ENCODE measurements at places on chromosomes 4 and X. TPM values are rescaled to one million over a fixed set of nuclear protein-coding genes. Genes with fewer than 3 reads are reported as not detected.
A peak's percentile ranks its signal among the peaks of the same experiment; 100 is the strongest.

The POU3F4 gene
- not detected for polyA plus RNA-seq

The ERCC6L gene
- 0.25 TPM for polyA plus RNA-seq

The CACNA1F gene
- 0.03 TPM for polyA plus RNA-seq

The GCNA gene
- polyA plus RNA-seq, result not detected

The SCRG1 gene
- polyA plus RNA-seq, result not detected

The IRAK1 gene
- polyA plus RNA-seq, result 64.5 TPM

The UGT2B15 gene
- not detected for polyA plus RNA-seq

DNA sequence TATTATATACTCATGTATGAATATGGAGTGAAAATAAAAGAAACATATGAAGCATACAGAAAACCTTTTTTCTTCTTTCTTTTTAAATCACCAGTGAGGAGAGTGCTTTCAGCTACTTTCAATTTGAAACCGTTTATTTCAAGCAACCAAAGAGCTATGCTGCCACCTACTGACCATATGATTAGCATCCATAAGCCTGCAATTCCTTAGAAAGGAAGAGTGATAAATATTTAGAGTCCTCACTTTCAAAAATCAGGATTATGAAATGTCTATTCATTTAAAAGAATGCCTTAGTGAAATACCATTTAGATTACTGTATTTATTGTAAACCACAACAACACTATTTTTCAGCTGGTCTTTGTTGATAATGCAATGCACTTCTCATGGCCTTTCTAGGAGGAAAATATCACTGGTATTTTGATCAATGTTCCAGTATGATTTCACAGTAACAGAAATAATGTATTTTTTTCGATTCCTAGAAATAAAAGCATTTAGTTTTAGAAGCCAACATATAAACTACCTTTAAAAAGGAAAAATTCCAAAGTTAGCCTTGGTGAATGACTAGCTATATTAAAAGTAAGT, 667.6 kb downstream of the PCDH18 start:
- DNase-seq, result peak; percentile 3

- DNase-seq, result peak; percentile 19
Observed at GRCh38 chr4:6201580-6202091, 1.3 kb upstream of the JAKMIP1 start.

GRCh38 chr4:119729835-119730670, 101.4 kb upstream of the PDE5A start:
- no peak for DNase-seq

GRCh38 chr4:37960098-37960497, at the start of gene PTTG2:
Gene PTTG2, plus strand, starts transcription at chr4:37960398. Its CDS starts 37 bp downstream, at chr4:37960435.
- DNase-seq, result no peak

DNA sequence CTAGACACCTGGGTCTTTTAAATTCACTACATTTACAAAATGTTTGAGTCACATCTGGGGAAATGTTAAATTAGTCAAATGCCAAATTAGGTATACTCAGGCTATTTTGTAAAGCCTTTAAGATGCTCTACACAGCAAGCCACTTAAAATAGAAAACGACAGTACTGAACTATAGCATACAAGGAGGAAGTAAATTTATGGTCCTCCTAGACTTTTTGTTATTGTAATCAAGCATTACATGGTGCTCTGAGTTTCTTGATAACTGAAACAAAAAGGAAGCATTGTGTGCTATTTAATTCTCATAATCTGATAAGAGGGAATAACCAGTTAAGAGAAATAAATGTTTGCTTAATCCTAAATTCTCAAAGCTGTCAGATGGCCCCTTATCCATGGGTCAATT, 46.2 kb downstream of the SLC9A7 start:
- no peak for DNase-seq

- no peak for DNase-seq
Observed at GRCh38 chr4:153523941-153524386, 57.8 kb downstream of the TMEM131L start.

DNA sequence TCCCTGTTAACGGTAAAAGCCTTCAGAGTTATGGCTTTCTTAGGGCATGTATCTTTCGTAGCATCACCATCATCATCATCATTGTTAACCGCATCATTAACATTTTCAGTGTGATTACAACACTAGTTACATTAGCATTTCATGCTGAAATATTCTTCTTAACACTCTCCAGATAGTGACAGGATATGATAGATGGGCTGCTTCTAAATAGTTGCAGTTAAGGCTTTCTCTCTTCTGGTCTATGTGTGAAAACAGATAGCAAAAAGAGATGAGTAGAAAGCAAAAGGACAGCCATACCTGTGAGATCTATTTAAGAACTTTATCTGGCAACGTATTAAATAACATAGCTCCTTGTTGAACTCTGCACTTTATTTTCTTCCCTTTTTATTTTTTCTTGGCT, 1069.8 kb downstream of the ADGRL3 start:
- DNase-seq, result no peak

DNA sequence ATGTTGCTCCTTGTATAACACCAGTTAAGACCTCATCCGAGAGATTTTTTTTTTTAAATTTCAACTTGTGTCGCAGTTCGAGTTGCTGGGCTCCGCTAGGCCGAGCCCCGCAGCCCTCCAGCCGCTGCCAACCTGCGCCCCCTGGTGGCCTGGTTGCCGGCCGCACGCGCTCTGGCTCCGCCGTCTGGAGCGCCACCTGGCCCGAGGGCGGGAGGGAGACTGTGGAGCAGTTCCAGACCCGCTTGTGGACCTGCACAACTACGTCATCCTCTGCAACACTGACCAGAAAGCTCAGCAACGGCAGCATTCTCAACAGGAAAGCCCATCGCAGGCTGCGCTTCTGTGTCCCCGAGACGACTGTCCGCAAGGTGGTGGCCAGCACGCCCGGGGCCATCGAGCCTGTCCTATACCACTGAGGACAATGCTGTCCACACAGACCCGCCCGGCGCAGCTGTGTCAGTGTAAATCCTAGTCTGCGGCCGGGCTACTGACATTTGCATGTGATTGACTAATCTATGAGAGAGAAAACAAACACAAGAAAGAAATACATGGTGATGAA, 39.1 kb downstream of the ARL9 start:
- DNase-seq, result peak; percentile 69

DNA sequence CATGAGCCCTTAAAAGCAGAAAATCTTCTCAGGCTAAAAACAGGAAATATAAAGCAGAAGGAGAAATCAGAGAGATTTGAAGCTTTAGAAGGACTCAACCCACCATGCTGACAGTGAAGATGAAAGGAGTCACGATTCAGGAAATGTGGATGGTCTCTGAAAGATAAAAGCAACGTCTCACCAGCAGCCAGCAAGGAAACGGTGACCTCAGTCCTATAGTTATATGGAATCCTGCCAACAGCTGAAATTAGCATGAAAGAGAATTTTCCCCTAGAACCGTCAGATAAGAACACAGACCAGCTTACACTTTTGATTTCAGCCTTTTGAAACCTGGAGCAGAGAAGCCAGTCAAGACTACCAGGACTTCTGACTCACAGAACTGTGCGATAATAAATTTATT, 715.7 kb upstream of the HTR2C start:
- DNase-seq, result no peak

DNA sequence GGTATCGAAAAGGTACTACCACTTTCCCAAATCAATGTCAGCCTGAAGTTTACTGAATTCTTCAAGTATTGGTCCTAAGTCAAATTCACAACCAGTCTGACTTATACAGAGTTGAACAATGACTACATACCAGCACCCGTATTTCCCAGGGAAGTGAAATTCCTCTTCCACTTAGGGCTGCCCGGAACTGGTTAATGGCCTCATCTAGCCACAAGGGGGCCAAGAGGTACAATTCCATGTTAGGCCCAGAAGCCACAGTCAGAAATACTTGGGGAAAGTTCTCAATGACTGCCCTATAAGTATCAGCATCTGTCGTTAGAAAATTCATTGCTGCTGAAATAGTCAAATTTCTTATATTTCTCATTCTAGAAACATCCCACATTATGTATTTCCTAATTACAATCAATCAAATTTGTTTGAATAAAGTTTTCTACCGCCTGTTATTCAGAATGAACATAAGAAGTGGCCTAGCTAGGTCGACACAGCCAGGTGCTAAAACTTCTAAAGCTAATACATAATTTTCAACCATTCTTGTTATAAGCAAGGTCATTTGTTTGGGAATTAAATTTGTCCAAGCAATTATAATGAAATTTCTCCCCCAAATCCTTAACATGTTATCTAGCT, 5.6 kb upstream of the PCDH7 start:
- DNase-seq, result no peak

DNA sequence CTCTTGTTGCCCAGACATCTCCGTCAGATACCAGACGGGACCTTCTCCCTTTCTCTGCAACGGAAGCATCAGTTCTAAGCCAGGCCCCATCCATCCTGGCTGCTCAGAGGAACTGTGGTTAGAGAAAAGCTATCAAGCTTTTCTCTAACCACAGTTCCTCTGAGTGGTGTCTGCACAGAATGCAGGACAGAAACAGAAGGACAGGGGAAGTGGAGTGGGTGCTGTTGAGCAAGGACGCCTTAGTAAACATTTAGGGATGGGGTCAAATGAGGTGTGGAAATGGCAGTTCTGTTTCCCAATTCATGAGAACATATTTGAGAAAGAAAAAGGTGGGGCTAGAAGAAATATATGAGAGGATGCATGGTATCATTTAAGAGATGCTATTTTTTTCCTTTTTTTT, 283.8 kb downstream of the CRLF2 start:
- DNase-seq, result no peak

- DNase-seq, result no peak
Observed at GRCh38 chr4:41305476-41305875, 48.7 kb downstream of the UCHL1 start.

DNA sequence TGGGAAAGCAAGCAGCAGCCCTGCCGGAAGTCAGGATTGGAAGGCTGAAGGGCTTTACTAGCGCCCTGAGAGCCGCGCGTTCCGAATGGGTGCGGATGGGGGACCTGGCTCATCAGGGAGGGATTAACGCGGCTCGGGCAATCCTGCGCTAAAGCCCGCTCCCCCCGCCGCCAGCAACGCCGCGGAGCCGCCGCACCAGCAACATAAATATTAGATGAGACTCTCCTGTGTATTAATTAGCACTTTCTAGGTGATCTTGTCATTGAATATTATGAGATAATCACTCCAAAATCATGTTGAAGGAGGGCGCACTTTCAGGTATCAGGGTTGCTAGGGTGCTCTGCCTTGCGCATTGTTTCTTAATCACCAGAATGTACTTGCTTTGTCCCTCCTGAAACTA, 357.2 kb upstream of the FAM241A start:
- DNase-seq, result no peak

DNA sequence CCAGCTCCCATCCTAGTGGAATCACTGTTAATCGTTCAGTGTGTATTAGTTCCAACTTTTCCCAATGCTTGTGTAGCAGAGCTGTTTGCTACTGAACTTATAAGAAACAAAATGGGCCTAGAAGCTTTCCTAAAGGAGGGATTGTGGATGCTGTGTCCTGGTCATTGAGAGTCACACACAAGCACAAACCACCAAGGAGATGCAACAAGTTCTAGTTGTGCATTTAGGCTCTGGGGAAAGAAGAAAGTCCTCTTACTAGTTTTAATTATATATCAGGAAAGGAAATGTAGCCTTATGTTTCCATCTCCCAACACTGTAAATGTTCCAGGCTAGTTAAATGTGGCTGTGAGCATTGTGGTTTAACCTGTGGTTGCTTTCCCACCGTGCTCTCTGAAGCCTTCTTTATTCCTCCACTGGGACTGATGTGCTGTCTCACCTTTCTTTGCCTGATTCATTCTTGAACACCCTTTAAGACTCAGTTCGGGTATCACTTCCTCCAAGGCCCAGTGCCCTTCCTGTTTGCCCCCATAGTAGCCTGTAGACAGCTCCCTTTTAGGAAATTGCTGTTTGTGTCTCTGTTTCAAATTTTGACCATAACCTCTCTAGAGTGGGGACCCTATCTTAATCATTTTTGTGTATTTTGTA, 34.3 kb downstream of the ATP10D start:
- no peak for DNase-seq

DNA sequence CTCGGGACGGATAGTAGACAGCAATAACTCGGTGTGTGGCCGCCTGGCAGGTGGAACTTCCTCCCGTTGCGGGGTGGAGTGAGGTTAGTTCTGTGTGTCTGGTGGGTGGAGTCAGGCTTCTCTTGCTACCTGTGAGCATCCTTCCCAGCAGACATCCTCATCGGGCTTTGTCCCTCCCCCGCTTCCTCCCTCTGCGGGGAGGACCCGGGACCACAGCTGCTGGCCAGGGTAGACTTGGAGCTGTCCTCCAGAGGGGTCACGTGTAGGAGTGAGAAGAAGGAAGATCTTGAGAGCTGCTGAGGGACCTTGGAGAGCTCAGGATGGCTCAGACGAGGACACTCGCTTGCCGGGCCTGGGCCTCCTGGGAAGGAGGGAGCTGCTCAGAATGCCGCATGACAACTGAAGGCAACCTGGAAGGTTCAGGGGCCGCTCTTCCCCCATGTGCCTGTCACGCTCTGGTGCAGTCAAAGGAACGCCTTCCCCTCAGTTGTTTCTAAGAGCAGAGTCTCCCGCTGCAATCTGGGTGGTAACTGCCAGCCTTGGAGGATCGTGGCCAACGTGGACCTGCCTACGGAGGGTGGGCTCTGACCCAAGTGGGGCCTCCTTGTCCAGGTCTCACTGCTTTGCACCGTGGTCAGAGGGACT, 5.7 kb upstream of the MSANTD1 start:
- peak; percentile 15 for DNase-seq

DNA sequence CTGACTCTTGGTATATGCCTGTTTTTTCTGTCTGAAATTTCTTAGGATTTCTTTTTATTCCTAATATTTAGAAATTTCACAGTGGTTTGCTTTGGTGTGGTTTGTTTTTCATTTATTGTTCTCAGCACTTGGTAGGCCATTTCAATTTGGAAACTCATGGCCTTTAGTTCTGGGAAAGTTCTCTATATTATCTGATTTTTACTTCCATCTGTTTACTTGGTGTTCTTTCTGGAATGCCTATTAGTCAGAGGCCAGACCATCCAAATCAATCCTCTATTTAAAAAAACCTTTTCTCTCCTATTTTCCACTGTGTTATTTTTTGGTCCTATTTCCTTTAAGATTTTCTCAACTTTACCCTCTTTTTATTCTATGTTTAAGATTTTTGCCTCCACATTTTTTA, 188.1 kb upstream of the SFRP2 start:
- no peak for DNase-seq

- DNase-seq, result no peak
Observed at GRCh38 chr4:186676531-186677161, 47.0 kb downstream of the FAT1 start.

DNA sequence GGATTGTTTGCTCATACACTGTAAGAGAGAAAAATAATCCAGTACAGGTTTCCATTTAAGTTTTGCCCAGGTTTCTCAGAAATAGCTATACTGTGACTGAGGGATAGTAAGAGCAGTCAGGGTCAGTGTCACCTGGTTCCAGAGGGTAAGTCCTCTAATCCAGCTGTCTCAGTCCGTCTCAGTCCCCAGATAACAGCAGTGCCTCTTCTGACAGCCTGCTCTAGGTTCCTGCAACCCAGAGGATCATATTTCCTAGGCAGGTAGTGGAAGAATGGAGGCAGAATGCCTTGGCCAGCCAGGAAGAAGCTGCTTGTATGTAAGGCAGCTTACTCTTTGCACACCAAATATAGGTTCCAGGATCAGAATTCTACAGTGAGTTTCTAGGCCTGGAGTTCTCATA, 22.6 kb upstream of the GNRHR start:
- no peak for DNase-seq

DNA sequence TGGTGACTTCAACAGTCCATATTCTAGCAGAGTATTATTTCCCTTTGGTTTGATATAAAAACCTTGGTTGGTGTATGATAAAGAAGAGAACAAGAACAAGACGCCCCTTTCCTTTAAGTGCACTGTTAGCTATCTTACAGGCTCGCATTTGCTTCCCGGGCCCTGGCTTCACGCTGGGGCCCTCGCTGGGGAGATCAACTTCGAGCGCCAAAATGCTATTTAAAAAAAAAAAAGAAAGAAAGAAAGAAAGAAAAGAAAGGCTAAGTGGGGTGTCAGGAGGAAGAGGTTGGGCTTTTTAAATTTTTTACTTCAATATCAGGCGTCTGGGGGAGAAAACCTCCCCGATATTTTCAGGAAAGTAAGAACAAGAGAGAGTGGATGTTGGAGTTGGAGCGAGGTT, 11.7 kb downstream of the ARX start:
- DNase-seq, result no peak
